ENCODE measurements at places on chromosomes 4 and X.

DNA sequence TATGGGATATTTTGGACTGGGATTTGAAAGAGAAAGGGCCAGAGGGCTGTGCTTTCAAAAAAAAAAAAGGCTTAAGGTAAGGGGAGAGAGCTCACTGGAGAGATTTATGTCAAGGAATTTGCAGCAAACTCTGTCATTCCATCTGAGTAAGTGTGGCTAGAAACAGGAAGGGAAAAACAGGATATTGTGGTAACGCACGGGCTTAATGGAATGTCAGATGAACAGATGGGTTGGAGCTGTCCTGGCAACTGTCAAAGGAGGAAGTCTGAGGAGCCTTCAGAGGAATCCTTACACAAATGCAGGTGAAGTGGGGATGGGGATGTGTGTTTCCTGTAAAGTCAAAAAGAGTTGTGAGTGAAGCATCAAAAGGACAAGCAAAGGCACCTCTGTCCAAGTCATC is 15.1 kb upstream of the NKX3-2 start:
- no peak for DNase-seq

- DNase-seq, result no peak
Measured at GRCh38 chr4:140028676-140029517, 125.1 kb downstream of the MAML3 start.

DNA sequence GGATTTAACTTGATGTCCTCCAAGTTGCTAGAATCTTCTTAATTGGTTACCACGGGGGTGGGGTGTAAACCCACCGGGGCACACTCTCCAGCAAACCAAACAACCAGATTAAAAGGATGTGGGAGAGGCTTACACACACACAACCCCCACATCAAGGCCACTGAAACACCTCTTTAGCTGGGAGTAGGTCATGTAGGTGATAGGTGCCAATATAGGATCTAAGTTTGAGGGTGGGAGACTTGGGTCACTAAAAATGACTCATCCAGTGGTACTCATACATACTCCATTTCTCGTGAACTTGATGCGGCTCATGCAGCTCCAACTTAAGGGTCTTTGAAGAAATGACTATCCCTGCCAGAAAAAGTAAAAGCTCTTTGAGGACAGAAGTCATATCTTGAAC is 20.5 kb upstream of the CD40LG start:
- DNase-seq, result no peak

- no peak for DNase-seq
Measured at GRCh38 chr4:177461606-177462005, 19.4 kb upstream of the AGA start.

- DNase-seq, result no peak
Measured at GRCh38 chr4:139202991-139203390, 26.0 kb upstream of the ELF2 start.

- DNase-seq, result no peak
Measured at GRCh38 chr4:4645743-4646142, 103.9 kb upstream of the STX18 start.

GRCh38 chr4:133152330-133152821 is 3.3 kb downstream of the PCDH10 start:
- no peak for DNase-seq

- DNase-seq, result no peak
Measured at GRCh38 chr4:122224348-122224747, 72.2 kb downstream of the BLTP1 start.

GRCh38 chr4:186166852-186167512 is 24.4 kb upstream of the CYP4V2 start:
- DNase-seq, result no peak

DNA sequence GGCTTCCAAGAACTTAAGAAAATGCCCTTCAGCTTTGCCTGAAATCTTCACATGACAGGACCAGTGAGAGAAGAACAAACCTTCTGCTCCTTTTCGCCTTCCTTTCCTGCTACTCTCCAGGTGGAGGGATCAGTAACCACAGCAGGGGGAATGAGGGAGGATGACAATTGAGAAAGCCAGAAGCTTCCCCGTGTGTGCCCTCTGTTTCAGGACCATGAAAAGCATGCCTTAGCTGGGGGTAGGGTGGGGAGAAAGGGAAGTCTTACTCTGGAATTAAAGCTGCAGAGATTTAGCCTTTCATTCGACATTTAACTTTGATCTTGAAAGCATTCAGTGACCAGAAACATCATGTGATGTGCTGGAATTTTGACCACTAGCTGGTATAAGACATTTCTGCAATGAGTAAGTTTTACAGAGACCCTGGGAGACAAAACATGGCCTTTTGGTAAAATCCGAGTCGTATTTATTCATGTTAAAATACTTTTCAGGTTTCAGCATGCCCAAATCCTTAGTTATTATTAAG is 10.6 kb upstream of the PUDP start:
- DNase-seq, result no peak

DNA sequence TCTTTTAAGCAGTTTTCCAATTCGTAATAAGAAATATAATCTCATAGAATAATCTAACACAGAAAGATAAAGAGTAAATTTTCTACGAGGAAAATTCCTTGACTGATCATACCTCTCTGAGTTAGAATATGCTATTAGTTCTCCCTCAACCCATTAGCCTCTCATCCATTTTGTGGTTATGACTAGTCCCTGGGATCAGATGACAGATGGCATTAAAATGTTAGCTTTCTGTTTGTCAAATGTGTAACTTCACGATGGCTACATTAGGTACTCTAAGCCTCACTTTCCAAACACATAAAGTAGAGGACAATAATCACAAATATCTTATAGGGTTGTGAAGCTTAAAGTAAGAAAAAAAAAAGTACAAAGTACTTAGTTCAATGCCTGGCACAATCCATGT is 112.2 kb downstream of the ZAR1 start:
- no peak for DNase-seq

- DNase-seq, result peak; percentile 48
Measured at GRCh38 chrX:130024127-130024526, 41.7 kb downstream of the BCORL1 start.

- DNase-seq, result no peak
Measured at GRCh38 chrX:103607364-103608305, at the start of gene TCEAL3. TSS of gene TCEAL3 (plus strand) at chrX:103607963. CDS start at chrX:103609065, 1,102 bp downstream.

GRCh38 chr4:61336488-61336887 is 136.4 kb downstream of the ADGRL3 start:
- DNase-seq, result no peak

- DNase-seq, result no peak
Measured at GRCh38 chr4:127575888-127576287, 56.9 kb upstream of the INTU start.

GRCh38 chrX:2385224-2385623 is 115.6 kb downstream of the DHRSX start:
- DNase-seq, result no peak

- DNase-seq, result no peak
Measured at GRCh38 chr4:8682725-8683124, 90.2 kb downstream of the CPZ start.

GRCh38 chr4:81518762-81519426 is 47.2 kb upstream of the RASGEF1B start:
- no peak for DNase-seq

DNA sequence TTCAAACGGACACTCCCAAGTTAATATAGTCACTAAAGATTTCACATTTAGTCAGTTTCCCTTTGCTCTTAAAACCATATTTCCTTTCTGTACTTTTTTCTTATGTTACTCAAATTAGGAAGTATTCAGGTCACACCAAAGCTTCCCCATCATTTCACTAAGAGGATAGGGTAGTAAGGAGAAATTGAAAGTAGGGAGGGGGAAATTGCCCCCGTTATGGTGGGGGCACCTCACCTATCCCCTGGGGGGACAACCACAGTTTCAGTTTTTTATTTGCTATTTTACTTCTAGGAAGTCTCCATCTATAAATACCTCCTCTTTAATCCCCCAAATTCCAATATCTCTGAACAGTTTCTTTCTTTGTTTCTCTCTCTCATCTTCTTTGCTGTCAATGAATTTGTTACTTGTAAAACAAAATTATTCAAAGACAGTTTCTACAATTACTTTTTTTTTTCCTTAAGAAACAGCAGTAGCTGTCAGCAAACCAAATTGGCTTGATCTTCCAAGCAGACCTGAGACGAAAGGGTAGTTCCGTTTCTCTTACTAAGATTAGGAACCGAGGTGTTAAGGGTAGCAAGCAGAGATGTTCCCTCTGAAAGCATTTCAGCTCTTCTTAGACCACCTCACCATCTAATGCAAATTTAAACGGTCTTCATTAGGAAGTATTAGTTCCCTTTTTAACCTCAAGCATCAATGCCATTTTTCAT is 160.2 kb upstream of the KLF3 start:
- no peak for DNase-seq

DNA sequence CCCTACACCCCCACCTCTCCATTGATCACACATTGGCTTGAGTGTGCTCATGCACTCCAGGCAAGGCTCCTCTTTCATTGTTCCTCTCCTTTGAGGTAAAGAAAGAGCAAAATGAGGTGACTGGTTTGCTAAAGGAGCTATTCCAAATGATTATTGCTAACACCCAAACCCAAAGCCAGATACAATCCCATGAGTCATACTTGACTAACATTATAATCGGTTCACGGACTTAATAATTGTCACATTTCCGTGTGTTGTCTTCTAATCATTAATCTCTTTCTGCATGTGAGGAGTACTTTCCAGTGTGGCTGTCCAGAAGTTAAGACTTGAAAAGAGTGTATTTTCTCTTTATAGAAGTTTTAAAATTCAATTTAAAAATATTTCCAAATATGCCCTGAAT is 174.3 kb upstream of the SFRP2 start:
- no peak for DNase-seq

GRCh38 chr4:184897895-184898294 is 72.1 kb upstream of the ACSL1 start:
- DNase-seq, result no peak

GRCh38 chr4:41320278-41320677 is 63.5 kb downstream of the UCHL1 start:
- DNase-seq, result no peak

GRCh38 chr4:80115368-80116181 is 42.5 kb upstream of the ANTXR2 start:
- DNase-seq, result no peak

DNA sequence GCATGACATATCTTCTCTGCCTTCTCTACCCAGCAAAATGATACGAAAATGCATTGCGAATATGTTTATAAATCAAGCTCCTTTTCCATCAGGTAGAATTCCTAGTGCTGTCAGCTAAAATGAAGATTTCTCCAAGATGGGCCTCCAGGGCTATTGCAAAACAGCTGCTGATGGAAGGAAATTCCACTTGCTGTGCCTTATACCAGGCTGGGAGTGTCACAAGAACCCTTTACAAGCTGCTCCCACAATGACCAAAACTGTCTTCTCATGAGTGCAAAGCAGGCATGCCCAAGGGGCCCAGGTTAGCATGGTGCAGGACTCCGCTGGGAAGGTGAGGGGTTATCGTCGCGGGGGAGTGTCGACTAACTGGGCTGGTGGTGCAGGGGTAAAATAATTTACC is 8.7 kb downstream of the HNRNPH2 start:
- DNase-seq, result no peak

DNA sequence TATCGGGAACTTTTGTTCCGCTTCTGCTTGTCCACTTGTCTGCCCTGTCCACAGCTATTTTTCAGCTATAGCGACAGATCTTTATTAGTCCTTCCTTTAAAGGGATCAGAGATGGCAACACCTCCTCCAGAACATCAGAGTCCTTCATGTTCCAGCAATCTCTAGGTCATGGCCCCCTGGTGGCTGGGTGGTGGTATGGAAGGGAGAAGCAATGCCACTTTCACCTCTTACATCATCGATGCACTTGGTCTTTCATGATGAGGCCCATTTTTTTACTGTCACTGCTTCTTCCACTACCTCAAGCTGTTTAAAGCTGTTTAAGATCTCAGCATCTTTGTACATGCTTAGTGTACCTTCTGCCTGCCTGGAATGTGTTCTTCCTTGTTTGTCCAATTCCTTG is 106.7 kb downstream of the ARHGAP6 start:
- DNase-seq, result peak; percentile 33

- DNase-seq, result no peak
Measured at GRCh38 chrX:49231333-49232000, 1.7 kb downstream of the CACNA1F start.

- no peak for DNase-seq
Measured at GRCh38 chrX:17769701-17770269, 32.5 kb downstream of the SCML1 start.

Measured in RPMI8226 (cell line).